ENCODE measurements at places on chromosomes 16 and 17.

GRCh38 chr16:12455287-12455798, 348.3 kb downstream of the CPPED1 start:
- DNase-seq: peak; percentile 51
- H3K27ac ChIP-seq: no peak overlapping the region
- no peaks in the 10 kb centered on the region for H3K27me3 ChIP-seq
- H3K4me1 ChIP-seq: no peaks in the 10 kb centered on the region
- no peak overlapping the region for H3K4me3 ChIP-seq

DNA sequence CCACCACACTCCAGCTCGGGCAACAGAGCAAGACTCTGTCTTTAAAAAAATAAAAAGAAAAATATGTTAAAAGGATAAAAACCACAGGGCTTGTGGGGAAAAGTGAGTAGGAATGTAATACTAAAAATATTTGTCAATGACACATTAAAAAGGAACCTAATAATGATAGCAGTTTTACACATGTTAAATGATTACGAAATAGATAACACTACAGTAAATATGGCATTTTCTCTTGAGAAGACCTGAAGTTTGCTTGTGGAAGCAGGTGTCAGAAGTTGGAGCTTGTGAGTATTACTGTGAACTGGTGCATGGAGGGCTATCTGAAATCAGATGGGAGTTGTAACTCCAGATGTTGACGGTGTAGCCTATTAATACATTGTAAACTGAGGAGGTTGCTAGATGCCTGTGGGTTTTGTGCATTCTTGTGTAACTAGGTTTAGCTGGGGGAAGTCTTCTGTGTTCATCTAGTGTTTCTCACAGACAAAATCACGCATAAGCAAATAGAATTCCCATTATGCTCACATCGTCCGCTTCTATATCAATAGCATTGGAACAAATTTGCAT, 44.2 kb upstream of the CLEC18A start:
- no peak for DNase-seq
- H3K4me3 ChIP-seq: no peak overlapping the region
- peaks cover 16% of the 10 kb centered on the region for H3K36me3 ChIP-seq

DNA sequence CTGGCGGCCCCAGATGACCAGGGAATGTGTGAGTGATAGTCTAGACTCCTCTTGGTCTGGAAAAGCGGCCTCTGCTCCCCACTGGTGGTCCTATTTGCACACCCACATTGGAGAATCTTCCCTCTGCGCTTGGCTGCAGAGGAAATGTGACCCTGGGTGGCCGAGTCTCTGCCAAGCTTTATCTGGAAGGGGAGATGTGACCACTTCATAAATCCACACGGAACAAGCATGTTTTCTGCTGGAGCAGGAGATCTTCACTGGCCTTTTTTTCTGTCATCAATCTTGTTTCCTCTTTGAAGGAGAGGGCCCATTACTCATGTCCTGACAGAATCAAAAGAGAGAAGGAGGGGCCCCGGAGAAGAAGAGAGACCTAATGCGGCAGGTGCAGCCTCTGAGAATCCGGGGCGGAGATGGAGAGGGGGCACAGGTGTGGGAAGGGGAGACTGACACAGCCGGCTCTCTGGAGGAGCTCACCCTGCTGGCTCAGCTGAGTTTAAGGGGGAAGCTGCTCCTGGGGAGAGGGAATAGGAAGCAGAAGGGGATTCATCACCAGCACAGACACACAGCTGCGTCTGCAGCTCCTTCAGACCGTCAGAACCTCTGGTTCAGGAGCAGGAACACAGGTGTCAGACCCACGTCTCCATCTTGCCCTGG, 116.3 kb downstream of the SOX9 start:
- no peaks in the 10 kb centered on the region for H3K27me3 ChIP-seq
- H3K36me3 ChIP-seq: no peaks in the 10 kb centered on the region
- no peak overlapping the region for H3K27ac ChIP-seq
- DNase-seq: no peak
- no peak overlapping the region for H3K4me3 ChIP-seq
- H3K4me1 ChIP-seq: peaks cover 8% of the 10 kb centered on the region

DNA sequence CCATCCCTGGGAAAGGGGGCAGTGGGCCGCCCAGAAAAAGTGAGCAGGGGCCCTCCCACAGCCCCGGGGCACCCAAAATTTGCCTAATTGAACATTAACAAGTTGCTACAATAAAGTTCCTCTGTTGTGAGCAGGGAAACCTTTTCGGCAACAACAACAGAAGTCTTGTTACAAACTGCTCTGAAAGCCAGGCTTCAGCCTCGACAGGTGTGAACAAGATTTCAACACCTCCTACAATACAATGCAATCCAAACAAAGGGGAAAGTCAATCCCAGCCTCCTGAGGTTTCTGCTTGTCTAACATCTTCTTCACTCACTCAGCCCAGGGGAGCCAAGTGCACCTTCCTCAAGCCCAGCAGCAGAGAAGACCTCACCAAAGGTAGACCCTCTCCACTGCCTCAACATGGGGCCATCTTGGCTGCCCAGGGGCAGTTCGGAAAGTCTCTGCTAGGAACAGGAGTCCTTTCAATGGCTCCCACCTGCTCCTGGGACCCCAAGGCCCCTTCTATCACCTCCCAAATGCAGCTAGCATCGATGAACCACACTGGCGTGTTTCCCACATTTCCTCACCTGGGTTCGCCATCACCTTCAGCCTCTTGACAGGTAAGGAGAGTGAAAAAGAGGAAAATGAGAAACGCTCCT, 19.1 kb downstream of the ZFHX3 start:
- H3K27ac ChIP-seq: no peak overlapping the region
- H3K27me3 ChIP-seq: no peaks in the 10 kb centered on the region
- peaks cover 33% of the 10 kb centered on the region for H3K36me3 ChIP-seq

DNA sequence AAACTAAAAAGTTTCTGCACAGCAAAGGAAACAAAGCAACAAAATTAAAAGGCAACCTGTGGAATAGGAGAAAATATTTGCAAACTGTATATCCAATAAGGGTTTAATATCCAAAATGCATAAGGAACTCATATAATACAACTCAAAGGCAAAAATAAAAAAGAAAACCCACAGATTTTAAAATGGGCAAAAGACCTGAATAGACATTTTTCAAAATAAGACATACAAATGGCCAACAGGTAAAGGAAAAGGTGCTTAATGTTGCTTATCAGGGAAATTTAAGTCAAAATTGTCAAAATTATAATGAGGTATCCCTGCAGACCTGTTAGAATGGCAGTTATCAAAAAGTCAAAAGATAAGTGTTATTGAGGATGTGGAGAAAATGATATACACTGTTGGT, 133.5 kb upstream of the CACNG5 start:
- no peak overlapping the region for H3K4me3 ChIP-seq
- no peak for DNase-seq
- H3K27me3 ChIP-seq: no peaks in the 10 kb centered on the region
- no peak overlapping the region for H3K27ac ChIP-seq
- peaks cover 20% of the 10 kb centered on the region for H3K4me1 ChIP-seq
